ENCODE measurements at places on chromosomes 11 and 22.

- DNase-seq, result no peak
Measured at GRCh38 chr11:36034551-36035331, 90.9 kb downstream of the LDLRAD3 start.

DNA sequence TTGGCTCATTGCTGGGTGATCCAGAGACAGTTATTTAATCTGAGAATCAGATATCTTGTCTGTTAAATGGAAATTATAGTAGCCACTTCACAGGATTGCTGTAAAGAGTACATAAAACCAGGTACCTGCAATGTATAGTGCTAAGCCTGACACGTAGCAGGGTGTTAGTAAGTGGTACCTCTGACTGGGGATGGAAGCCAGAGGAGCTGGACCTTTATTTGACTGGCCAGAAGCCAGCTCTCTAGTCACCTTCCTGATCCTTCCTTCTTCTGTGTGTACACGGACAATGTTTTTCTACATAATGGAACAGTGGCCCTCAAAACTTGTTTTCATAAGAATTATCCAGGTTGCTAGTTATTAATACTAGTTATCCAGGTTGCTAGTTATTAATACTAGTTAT lies 25.5 kb upstream of the EHF start:
- no peak for DNase-seq

DNA sequence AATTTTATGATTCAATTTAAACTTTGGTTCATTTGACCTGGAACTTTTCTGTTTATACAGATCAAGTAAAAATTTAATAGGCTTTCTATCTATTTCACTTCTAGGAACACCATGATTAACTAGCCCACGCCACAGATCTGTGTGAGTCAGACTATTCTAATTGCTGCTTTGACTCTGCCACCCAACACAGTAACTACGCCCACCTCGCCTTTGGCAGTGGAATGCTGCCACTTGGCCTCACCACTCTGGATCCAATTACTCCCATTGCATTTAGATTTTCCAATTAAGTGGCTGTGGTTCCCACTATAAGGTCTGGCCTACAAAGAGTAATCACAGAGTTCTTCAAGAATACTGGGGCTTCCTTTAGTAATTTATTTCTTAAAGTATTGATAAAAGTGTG lies 46.6 kb upstream of the LIN7C start:
- no peak for DNase-seq

DNA sequence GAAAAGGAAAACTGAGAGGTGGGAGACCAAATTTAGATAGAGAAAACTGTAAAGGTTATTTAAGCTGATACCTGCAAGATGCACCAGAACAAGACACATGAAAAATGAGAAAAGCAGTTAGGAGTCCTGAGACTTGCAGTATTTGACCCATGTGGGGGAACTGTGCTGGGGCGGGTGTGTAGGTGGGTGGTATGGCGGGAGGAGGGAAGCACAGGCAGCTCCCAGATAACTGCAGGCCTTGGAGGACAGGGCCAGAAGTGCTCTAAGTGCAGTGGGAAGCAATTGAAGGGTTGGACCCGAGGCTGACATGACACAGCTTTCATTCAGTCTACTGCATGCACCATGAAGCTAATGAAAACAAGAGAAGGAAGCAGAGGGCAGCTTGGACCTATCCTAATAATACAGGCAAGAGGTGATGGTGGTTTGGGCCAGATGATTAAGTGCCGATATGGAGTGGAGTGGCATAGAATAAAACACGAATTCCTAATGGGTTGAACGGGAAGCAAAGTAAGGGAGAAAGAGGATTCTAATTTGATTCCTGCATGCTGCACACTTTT lies 48.0 kb upstream of the ANO3 start:
- no peak for DNase-seq

- DNase-seq, result no peak
Measured at GRCh38 chr11:132742929-132743328, 789.4 kb downstream of the OPCML start.

- no peak for DNase-seq
Measured at GRCh38 chr11:77100166-77101042, 2.2 kb upstream of the OMP start.

- DNase-seq, result no peak
Measured at GRCh38 chr22:47623763-47624148, 861.3 kb downstream of the TBC1D22A start.

DNA sequence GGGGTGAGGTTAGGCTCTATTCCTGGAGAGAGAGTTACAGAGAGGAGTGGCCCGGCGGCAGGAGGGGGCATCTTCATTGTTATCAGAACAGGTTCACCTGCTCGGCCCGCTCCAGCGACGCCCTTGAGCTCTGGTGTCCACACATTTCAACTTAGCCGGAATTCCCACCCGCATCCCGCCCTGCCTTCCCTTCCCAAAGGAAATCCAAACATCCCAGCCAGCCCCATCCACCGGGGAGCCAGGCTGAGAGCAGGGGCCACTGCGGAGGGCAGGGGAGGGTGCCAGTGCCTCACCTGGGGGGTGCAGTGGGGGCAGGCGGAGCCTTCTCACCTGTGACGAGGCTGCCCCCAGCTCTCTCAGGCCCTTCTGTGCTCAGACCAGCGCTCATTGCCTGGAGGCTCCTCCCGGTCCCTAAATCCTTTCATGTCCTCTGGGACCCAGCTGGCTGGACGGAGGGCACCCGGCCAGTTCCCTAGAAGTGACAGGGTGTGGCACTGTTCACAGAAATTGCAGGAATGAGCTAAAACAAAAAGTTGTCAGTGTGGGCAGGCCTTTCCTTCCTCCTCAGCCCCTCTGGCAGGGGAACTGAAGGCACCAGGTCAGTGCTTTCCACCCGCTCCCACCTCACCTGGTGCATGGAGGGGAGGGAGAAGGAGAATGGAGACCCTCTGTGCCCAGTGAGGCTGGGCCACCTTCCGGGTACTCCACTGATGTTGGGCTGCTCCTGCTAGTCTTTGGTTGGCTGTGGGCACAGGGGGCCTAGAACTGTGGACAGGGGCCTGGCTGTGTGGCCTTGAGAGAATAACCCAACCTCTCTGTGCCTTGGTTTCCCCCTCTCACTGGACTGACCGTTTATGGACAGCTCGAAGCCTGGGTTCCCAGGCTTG lies 2.2 kb upstream of the MRGPRG start:
- no peak for DNase-seq

- no peak for DNase-seq
Measured at GRCh38 chr11:12868315-12869073, 140.6 kb upstream of the RASSF10 start.

DNA sequence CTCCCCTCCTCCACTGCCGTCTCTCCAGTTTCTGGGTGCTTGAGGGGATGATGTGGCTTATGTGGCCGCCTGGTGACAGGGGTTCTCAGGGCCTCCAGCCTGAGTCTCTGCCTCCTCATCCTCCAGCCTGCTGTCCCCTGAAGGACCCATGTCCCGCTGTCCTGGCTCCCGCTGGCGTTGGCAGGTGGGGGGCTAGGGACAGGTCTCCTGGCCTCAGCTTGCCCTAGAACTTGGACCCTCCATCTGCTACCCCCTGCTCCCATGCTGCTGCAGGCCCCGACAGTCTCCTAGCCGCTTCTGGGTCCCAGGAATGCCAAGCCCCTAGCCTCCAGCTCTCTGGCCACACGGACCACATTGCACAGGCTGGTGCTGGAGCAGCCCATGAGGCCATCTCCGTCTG lies 13.9 kb upstream of the CELSR1 start:
- no peak for DNase-seq

- no peak for DNase-seq
Measured at GRCh38 chr11:14262271-14262846, 96.6 kb downstream of the RRAS2 start.

DNA sequence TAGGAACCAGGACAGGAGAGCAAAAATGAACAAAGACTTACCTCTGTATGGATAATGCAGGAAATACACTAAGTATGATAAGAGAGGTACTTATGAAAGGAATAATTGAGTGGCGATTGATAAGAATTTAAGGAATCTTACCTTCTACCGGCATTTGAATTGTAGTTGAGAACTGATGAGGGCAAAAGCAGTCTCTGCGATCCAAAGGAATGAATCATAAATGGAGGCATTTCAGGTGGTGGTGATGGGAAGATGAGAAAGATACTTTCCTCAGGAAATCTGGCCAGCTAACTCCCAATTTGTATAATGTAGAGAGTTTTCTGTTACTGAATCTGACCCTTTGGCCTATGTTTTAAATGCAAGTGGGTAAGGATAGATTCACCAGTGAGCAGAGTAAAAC lies 71.9 kb upstream of the C11orf87 start:
- DNase-seq, result no peak

GRCh38 chr11:35118906-35119305 lies 20.1 kb upstream of the CD44 start:
- DNase-seq, result no peak

GRCh38 chr11:127493330-127494022 lies 492.9 kb upstream of the KIRREL3 start:
- no peak for DNase-seq

DNA sequence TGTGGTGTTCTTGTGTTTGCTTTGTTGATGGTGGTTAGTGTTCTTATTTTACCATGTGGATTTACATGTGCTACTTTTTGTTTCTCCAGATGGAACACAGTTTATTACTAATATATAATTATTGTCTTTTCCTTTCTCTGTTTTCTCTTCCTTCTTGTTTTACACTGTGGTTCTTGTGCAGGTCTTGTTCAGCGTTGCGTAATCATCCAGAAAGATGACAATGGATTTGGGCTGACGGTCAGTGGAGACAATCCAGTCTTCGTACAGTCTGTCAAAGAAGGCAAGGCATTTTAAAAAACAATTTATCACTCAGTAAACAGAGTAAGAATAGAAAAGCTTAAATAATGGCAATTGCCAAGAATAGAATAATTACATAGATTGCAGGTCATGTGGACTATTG lies 84.4 kb downstream of the ARHGEF12 start:
- DNase-seq, result no peak

GRCh38 chr11:92644595-92645445 lies 324.6 kb upstream of the MTNR1B start:
- DNase-seq, result no peak

DNA sequence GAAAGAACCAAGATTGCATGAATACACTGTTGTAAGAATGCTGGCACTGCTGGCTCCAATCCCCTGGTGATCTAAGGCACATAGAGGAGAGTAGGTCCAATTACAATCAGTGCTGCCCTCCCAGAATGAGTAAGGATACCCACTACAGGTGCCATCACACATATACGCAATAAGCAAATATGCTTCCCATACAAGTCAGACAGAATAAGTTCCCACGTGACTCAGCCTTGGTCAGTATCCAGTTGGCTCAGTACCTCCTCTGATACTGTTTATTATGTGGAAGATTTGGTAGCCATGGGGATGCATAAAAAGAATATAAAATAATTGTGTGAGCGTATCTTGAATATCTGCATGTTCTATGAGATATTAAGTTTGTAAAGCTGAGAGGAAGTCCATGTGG lies 8.9 kb upstream of the OR2D3 start:
- DNase-seq, result no peak

DNA sequence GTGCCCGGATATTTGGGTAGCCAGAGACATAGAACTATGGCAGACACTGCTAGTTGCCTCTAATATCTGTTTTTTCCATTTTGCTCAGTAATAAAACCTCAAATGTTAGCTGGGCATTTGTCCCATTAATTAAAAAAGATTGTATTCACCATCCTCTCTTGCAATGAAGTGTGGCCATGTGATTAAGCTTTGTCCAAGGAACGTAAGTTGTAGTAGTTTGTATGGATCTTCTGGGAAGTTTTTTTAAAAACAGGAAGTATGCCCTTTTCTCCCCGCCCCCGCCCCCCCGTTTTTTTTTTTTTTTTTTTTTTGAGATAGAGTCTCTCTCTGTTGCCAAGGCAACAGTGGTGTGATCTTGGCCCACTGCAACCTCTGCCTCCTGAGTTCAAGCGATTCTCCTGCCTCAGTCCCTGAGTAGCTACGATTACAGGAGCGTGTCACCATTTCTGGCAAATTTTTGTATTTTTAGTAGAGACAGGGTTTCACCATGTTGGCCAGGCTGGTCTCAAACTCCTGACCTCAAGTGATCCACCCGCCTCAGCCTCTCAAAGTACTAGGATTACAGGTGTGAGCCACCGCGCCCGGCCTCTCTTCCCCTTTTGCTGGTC lies 1.7 kb upstream of the TMEM135 start:
- no peak for DNase-seq

DNA sequence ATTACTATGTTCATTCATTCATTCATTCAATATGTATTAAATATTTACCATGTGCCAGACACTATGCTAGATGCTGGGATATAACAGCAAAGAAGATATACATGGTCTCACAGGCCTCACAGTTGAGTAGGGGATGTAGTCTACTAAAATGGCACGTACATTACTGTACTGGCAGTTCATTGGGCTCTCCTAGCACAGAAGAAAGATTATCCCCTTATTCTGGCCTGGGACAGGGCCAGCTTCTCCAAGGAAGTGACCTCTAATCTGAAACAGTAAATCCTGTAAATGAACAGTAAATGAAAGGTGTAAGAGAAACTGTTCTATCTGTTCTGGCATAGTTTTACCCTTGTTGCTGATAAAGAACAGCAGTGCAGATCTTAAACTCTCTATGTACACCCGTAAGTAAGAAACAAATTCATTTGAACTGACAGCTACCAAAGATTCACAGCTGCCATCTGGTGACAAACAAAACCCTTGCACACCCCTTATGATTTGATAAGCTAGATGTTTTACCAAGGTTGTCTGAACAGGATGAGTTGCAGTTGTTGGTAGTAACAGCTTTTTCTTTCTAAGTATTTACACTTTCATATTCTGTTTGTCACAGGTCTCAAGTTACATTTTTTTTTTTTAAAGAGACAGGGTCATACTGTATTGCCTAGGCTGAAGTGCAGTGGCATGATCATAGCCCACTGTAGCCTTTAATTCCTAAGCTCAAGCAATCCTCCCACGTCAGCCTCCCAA lies 263.1 kb downstream of the TMEM135 start:
- DNase-seq, result no peak

- DNase-seq, result no peak
Measured at GRCh38 chr11:76327756-76328388, 53.1 kb downstream of the THAP12 start.

DNA sequence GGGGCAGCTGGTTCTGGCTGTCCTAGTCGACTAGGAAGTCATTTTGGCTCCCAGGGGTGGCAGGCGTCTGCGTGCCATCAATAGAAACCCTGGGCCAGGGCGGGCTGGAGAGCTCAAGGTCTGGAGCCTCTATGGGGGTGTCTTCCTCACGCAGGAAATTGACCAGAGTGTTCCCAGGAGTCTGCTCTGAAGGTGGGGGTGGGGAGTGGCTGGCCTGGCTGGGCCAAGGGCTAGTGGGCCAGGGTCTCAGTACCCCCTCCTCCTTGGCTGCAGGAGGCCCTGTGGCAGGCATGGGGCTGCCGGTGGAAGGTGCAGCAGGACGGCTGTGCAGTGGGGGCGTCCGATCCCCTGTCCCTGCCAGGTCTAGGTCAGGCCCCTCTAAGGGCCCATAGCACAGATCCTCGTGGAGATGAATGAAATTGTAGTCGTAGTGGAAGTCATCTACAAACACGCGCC lies 64.6 kb downstream of the ARFGAP3 start:
- DNase-seq, result no peak
